AG08396 (cell line): ENCODE measurements at places on chromosomes 3 and 15.

GRCh38 chr3:160136421-160136820 is 88.8 kb upstream of the C3orf80 start:
- no peak for DNase-seq

DNA sequence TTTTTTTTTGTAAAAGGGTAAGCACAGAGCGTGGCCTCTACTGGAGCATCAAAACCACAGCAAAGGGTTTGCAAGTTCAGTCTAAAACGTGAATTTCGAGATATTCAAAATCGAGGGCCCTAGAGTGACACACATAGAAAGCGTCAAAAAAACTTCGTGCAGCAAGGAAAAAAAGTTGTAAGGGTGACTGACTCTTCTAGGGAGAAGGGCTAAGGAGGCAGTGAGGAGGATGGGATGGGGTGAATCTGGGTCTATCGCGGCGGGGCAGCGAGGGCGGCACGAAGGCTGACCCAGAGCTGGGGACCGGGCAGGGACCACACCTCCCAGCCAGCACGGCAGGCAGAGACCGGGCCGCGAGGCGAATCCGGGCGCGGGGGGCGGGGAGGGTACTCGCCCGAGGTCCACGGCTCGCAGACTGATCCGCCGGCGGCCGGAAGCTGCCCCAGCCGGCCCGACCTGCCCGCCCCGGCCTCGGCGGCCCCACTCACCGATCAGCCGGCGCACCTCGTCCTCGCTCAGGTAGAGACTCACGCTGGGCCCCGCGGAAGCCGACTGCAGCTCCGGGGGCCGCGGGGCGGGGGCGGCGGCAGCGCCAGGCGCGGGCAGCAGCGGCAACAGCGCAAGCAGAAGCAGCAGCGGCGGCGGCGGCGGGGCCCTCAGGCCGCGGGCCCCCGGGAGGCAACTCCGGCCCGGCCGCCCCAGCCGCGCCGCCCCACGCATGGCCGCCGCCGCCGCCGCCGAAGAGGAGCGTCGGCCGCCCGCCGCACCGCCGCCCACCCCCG is 533 bp downstream of the RYK start:
- peak; percentile 79 for DNase-seq

- no peak for DNase-seq
Observed at GRCh38 chr3:138748190-138748589, 86.5 kb downstream of the PIK3CB start.

- DNase-seq: no peak
Observed at GRCh38 chr3:17820704-17821103, 78.3 kb upstream of the TBC1D5 start.

DNA sequence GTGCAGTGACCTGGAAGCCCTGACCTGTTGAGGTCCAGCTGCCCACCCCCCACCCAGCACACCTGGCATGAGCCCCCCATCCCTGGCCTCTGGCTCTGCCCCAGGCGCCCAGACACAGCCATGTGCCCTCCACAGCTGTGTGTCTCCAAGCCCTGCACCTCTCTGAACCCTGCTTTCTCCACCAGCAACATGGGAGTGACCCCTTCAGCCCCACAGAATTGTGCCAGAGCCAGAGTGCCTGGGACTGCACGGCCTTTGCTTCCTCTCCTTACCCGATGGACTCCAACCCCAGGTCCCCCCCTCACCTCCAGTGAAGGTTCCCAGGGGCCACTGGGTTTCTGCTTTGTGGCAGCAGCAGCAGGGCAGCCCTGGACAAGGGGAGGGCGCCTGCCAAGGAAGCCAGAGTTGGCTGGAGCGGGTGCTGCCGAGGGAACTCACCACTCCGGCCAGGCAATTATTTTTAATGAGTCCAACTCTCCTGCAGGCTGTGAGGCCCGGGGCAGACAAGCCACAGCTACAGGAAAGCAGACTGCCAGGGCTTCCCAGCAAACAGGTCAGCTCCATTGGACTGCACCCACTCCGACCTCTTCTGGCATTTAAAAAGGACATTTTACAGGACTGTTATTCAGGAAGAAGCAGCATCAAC is 24.1 kb downstream of the PRR20G start:
- no peak for DNase-seq

DNA sequence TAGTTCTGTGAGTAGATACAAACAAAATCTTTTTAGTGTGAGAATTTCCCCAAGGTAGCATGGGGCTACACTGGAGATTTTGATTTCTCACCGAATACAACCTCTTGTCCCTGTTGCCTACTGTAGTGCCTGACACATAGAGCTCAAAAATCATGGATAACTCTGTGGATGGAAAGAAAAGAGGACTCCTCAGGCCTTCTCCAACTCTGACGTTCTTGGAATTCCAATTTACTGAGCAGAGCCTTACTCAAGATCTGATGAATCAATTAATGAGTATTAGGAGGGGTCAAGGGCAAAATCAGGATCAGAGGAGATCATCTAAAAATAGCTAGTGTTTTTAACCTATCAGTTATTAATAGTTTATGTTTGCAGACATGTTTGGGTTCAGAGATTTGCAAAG is 46.7 kb upstream of the PYDC2 start:
- no peak for DNase-seq

GRCh38 chr3:36434687-36435426 is 54.6 kb downstream of the STAC start:
- DNase-seq: peak; percentile 19

DNA sequence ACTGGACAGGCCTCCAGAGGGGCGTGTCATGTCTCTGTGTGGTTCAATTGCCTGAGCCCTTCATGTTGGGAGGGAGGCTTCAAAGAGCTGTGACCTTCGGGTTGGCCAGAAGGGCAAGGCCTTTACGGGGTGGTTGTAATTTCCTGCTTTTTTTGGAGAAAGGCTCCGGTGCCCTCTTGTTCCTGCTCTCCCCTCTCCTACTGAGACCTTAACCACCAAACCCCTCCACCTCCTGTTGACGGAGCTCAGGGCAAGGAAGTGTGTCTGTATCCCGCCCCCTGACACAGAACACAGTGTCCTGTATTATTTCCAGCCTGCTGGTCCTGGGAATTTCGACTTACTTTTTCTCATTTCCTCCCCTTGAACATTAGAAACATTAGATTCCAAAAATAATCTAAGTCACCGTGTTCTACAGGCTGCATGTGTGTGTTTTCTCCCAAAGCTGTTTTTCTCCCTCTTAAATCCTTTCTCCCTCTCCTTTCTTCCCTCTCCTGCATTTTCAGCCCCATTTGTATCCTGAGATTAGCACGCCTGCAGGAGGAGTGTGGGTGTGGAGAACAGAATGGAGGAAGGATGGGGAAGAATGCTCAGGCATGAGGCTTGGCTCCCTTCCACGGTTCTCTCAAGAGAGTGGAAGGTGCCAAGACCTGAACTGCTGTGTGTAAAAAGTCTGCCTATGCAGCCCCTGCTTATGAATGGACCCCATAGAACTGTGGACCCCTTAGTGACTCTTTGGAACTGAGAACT is 285.4 kb upstream of the ROPN1 start:
- DNase-seq: no peak

DNA sequence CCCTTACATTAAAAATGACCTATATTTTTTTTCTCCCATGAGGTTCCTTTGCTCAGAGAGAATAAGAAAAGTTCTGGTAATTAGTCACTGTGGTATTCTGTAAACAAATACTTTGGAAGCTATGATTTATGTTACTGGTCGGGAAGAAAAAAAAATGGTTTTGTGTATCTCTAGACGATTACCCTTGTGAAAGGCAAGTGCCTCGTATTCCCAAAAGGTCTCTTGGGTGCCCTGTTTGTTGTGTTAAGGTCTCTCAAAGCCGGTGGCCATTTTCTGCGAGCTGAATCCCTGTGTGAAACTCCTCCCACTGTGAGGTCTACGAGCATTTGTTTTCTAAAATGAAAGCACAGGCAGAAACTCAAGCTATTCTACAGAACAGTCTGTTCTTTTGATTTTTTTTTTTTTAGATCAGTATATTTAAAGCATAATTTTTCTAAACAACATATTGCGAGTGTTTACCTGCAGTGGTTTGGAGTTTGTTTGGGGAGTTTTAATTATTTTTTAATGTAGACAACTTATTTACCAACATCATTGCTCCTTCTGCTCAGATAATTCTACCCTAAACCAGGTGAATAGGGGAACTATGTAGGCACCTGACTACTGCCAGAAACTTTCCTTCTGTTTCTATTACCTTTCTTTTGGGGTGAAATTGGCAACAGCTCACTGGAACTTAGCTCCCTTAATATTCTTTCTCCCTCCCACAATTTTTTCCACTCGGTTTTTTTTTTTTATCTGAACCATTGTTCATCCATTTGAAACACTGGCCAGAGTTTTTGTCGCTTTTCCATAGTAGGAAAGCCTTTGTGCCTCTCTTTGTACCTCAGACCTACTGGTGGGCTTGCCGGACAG is 44.0 kb downstream of the ZBTB38 start:
- DNase-seq: peak; percentile 55

GRCh38 chr3:71876135-71877105 is 91.5 kb upstream of the PROK2 start:
- no peak for DNase-seq

- no peak for DNase-seq
Observed at GRCh38 chr3:64225695-64226499, 631 bp upstream of the PRICKLE2 start.

- DNase-seq: peak; percentile 29
Observed at GRCh38 chr3:157130467-157131251, 29.3 kb downstream of the CCNL1 start.

- no peak for DNase-seq
Observed at GRCh38 chr15:66399276-66399675, 12.6 kb downstream of the MAP2K1 start.

GRCh38 chr15:94586099-94586498 is 354.7 kb downstream of the MCTP2 start:
- DNase-seq: no peak
